ENCODE measurements at places on chromosomes 5 and 9.

DNA sequence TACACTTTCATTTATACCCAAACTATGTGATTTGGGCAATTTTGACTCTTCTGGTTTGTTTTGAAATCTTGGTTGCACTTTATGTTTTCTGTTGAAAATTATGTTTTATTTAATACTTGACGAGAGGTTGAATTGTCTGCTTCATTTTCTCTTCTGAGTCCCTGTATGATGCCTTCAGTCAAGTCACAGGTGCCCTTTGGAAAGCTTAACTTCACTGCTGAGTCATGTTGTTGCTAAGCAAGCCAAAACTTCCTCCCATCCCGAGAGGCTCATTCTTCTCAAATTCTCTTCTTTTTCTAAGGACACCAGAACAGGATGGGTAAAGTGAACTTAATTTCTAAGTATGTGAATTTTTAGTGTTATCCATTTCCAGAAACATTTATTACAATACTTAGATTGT, 455.3 kb upstream of the PTGER4 start:
- DNase-seq: no peak

DNA sequence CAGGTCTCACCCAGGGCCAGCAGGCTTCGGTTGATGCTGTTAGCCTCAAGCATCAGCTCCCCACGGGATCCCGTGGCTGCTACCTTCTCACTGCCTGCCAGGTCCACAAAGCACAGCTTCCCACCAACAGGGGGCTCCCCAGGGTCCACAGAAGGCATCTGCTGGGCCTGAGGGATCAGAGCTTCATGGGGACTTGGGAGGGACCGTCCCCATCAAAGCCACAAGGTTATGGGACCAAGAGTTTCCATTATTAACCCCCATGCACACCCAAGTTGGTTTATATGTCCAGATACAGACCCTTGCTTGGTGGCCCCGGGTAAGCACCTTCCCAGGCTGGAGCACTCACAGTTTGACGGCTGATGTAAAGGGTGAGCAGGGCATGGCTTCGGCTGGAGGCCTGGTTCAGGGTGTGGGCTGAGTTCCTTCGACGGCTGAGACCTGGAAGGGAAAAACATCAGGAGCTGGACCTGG, 3.0 kb downstream of the KIF12 start:
- DNase-seq: no peak

DNA sequence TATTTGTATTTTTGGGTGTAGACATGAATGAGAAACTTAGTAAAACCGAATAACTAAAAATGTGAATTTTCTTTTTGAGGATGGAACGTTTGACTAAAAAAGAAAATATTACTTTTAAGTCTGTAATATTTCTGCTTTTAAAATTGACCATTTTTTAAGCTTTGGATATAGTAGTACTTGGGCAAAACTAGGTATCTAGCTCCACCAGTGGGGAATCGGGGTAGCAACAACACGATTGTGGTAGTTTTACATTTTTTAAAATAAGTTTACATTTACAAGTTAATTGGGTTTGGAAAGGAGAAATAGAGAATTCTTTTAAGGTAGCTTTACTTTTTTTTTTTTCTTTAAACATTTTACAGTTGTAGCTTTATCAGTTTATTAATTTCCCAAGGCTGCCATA, 154.4 kb downstream of the MAN2A1 start:
- no peak for DNase-seq

- DNase-seq: no peak
Measured at GRCh38 chr5:156819537-156819936, 30.6 kb upstream of the PPP1R2B start.

GRCh38 chr9:22143799-22144625, 134.9 kb upstream of the CDKN2B start:
- no peak for DNase-seq

- no peak for DNase-seq
Measured at GRCh38 chr5:175253597-175253996, 190.4 kb downstream of the DRD1 start.

DNA sequence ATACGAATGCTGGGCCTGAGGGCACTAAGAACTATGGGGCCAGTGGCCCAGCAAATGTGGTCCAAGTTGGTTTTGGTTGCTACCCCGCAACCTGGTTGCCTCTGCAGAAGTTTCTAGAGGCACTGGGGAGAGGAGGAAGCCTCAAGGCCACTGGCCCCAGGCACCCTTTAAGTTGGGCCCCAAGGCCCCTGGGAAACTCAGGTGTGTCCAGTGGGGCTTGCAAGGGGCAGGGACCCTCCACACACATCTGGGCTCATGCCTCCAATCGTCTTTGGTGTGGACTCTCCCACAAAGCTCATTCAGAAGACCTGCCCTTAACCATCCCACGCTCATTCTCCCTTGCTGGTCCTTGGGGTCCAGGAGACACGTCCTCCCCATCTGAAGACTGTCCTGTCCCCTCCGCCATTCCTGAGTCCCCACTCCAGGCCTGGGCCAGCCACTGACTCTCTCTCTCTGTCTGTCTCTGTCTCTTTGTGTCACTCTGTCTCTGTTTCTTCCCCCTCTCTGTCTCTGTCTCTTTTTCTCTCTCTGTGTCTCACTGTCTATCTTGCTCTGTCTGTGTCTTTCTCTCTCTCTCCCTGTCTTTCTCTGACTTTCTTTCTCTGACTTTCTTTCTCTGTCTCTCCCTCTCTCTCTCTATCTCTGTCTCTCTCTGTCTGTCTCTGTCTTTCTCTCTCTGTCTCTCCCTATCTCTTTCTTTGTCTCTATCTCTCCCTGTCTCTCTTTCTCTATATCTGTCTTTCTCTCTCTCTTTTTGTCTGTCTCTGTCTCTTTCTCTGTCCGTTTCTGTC, 3.3 kb upstream of the SLC6A19 start:
- no peak for DNase-seq

GRCh38 chr9:91374939-91375338, 13.2 kb upstream of the AUH start:
- DNase-seq: no peak

- DNase-seq: no peak
Measured at GRCh38 chr5:1268666-1269065, 26.2 kb downstream of the TERT start.

- no peak for DNase-seq
Measured at GRCh38 chr5:81167078-81167477, 66.0 kb upstream of the CKMT2 start.

DNA sequence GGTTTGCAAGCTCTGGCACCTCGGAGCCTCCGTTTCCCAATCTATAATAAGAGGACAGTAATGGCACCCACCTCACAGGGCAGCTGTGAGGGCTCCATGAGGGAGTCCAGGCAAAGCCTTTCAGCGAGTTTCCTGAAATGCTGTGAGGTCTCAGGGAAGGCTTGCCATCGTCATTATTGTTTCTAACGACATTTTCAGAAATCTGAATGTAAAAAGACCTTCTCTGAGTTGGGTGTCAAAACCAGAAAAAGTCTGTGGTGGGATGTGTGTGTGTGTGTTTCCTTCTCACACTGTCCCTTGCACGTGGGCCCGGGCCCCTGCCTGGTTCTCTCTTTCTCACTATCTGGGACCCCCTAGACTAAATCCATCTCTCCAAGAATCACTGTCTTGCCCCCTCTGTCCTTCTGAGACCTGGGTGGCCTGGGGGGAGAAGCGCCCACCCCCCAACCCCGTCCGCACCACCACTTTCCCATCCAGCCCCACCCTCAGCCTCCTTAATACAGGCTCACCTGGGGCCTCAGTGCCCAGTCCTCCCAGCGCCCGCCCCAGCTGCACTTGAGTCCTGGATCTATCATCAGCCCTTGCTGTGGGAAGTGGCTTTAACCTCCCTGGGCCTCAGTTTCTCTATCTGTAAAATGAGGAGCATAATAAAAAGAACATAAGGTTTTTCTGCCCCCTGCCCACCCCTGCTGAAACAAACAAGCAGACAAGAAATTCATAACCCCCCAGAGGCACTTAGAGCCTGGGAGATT, 180.3 kb downstream of the C9orf50 start:
- DNase-seq: no peak

DNA sequence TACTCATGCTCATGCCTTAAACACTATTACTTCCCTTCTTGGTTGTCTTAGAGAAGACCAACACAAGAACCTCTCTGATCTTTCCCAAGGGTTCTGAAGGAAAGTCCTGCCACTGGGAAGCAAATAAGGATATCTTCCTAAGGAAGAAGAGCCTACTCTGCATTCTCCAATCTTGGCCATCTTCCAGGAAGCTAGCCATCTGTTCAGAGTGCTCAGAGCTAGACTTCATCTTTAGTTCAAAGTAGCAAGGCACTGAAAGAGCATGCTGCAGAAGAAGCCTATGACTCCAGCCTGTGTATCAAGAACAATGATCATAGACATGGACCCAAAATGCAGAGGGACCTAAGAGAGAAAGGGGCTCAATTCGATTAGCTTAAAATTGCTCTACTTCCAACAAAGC, 114.7 kb downstream of the KIAA0825 start:
- DNase-seq: no peak

GRCh38 chr5:117953272-117953671, 1035.1 kb downstream of the DTWD2 start:
- no peak for DNase-seq

- no peak for DNase-seq
Measured at GRCh38 chr5:139438707-139439012, 665 bp downstream of the DNAJC18 start.

DNA sequence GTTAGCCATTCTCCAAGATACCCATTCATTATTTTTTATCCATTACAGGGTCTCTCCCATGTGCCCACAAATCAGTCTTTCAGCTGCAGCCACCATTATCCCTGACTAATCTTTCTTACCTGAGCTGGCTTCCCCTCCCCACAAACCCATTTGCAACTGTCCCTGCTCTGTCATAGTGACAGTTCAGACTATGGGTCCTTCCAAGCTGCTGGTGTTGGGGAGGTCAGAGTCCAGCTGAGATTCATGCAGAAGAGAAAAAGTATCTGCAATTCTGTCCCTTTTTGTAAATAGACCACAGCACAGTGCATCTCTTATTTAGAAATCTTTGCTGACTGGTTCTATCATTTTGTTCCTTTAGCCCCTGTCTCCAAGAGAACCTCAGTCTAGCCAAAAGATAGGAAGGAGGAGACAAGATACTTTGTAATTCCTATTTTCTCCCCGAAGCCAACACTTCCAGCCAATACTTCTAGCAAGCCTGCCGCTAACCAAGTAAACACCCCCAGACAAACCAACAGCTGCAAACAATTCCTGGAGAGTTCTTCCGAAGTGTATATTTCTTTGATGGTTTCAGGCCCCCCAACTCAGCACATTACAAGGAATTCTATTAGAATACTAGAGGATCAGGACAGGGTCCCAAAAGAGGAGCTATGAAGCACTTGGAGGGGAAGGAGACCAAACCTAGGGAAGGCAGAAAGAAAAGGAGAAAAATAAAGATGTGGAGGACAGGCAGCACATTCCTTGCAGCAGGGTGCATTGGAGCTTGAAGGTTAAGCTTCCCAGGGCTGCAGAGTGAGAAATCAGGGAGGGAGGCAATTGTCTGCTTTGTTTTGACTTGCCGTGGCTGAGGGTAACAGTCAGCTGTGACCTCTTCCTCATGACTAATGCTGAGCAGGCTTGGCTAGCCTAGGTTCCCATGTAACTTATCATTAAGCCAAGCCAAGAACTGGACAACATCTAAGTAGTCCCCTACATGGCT, 148.5 kb downstream of the SGCD start:
- DNase-seq: no peak

DNA sequence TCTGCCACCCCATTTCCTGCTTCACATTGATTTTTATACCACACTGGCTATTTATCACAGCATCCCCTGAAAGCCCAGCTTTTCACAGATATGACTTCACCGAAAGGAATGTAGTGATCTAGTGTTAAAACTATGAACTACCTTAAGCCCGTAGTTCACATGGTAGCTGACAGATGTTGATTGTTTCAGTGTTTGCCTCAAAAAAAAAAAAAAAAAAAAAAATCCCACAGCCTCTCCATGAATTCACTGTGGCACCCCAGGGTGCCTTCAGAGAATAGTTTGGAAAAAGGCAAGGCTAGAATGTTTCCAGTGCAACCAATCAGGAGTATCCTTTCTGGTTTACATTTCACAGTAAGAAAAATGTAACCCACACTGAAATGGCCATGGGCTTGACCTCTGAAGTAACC, 37.1 kb downstream of the GLIS3 start:
- DNase-seq: peak; percentile 76

- no peak for DNase-seq
Measured at GRCh38 chr9:91515074-91515687, 91.5 kb upstream of the NFIL3 start.

DNA sequence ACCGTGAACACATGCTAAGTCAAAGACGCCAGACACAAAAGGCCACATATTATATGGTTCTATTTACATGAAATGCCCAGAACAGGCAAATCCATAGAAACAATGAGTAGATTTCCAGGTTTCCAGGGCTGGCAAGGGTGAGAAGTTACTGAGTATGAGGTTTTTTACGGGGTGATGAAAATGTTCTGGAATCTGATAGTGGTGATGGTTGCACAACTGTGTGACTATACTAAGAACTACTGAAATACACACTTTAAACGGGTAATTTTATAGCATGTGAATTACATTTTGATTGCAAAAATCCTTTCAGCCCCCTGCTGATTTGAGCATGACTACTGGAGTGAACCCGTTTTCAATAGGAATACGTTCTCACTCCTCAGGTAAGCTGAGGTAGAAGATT, 46.7 kb upstream of the TBC1D9B start:
- no peak for DNase-seq

DNA sequence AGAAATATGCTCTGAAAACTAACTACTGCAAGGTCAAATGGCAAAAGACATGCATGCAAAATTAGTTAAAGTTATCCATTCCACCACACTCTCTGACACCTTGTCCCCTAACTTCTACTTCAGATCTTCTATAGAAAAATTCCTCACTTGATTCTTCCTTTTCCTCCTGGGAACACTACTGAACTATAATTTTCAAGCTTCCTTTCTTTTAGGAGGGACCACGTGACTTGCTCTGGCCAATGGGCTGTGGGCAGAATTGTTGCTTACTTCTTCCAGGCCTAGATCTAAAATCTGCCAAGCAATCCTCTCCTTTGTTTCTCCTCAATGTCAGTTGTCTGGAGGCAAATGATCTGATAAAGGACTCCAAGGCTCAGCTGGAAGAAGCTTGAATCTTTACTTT, 441.0 kb downstream of the CDK5RAP2 start:
- DNase-seq: no peak

GRCh38 chr5:103793595-103794182, 231.1 kb upstream of the NUDT12 start:
- no peak for DNase-seq

DNA sequence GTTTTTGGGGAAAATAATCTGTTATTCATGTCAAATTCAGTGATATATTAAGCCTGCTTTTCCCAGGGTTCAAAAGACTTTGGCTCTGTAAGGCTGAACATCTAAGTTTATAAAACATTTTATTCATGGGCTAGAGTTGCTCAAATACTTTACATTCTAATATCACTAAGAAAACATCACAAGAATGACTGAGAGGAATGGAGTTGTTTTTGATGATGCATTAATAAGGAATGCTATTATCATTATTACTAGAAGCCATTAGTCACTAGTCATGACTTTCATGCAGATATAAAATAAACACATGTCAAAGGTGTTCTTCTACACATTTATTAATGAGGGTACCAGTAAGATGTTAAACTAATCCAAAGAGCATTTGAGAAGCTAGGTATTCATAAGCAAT, 185.5 kb upstream of the KCNN2 start:
- no peak for DNase-seq

- DNase-seq: no peak
Measured at GRCh38 chr5:17269201-17269600, 51.8 kb downstream of the BASP1 start.
